ENCODE measurements at places on chromosomes 2 and 18.

GRCh38 chr2:239500574-239501550 is 100.0 kb upstream of the HDAC4 start:
- DNase-seq, result no peak

GRCh38 chr2:74077636-74078035 is 70.1 kb downstream of the BOLA3 start:
- no peak for DNase-seq

DNA sequence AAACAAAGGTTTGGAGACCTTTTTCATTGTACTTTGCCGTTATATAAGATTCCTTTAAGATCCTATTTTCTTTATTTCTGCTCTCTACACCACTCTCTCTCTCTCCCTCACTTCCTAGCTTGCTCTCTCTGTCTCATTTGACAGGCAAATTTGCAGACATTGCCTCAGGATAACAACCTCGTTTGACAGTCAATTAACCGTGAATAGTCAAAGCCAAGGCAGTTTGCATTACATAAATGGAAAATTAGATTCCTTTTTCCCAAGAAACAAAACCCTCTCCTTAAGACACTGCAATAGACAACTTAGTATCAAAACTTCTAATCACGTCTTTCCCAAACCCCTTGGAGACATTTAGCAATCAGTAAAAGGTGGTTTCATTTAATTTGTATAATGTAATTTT is 7.4 kb downstream of the SKOR2 start:
- no peak for DNase-seq

- DNase-seq, result no peak
Measured at GRCh38 chr2:177689623-177690022, 297.1 kb downstream of the AGPS start.

DNA sequence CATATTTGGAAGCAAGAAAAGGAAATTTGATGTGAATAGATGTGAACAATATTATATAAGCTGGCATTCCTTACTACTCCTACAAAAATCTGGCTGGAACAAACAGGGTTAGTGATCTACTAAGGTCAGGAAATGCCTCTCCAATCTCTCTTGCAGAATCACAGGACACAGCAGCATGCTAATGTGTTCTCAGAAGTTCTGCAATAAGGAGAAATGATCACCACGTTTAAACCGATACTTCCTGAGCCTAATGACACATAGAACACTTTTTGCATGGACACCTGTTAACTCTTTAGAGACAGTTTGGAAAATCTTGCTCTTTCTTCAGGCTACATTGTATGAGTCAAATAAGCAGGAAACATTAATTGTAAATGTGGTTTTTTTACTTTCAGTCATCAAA is 89.6 kb upstream of the MAP3K20 start:
- peak; percentile 18 for DNase-seq

DNA sequence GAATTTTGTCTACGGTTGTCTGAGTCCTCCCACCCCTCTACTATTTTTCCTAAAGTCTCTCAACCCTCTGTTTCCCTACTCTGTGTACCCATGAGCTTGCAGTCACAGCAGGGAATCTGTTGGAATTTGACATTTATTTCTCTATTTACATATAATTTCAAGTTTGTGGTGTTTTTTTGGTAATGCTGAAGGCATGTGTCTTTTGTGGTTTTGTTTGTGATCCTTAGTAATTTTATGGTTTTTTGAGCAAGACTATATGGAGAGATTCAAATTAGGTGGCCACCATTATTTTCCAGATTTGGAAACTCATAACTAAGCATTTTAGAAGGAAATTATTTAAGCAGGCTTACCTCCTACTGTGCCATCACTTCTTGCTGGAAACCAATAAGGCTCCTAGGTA is 27.2 kb upstream of the FBLN7 start:
- DNase-seq, result peak; percentile 15

DNA sequence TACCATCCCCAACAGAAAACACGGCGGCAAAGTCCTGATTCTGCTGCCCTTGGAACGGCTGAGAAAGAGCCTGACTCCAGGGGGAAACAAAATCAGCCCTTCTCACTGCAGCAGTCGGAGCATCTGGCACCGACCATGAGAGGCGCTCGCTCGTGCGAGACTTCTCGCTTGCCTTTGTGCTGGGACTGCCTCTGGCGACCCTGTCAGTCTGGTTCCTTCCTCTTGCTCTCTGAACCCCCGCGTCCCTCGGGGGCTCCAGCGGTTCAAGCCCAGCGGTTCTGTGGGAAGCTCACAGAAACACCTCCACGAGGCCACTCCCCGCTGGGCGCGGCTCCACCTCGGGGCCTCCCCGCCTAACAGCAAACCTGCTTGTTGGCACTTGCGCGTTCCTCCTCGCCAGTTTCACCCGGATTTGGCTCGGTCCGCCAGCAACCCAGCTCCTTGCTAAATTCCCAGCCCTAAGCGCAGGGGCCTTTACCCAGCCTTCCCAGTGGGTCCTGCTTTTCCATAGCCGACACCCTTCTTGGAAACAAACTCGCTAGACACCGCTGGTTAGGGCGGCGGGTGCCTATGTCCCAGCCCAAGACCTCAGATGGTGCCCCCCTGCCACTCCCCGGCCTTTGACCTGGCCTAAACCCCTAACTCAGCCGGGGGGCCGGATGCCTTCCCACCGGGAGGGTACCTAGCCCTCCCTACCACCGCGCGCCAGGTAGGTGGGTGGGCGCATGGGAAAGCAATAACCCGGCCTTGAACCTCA is 2.2 kb downstream of the RND3 start:
- peak; percentile 65 for DNase-seq

DNA sequence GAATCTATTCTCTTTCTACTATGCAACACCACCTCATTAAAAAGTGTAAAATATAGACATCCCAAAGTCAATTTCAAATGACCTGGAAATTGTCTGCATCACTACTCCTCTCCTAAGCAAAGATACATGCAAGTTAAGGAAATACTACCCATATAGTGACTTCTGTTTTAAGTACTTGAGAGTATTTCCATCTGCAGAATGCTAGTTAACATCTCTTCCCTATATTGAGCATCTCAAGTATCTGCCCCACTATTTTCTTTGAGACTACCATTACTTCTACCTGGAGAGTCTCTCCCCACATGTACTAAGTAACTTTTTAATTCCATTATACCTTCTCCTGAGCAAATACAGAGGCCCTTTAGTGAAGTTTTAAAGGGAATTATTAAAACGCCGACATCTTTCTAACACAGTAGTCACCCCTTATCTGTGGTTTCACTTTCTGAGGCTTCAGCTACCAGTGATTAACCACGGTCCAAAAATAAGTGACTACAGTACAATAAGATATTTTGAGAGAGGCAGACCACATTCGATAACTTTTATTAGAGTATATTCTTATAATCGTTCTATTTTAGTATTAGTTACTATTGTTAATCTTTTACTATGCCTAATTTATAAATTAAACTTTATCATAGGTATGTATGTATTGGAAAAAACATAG is 21.8 kb downstream of the CWC22 start:
- no peak for DNase-seq

- DNase-seq, result no peak
Measured at GRCh38 chr2:192025637-192026036, 169.1 kb downstream of the TMEFF2 start.

Measured in EL (cell line).